ENCODE measurements at places on chromosomes 7 and 10.

GRCh38 chr7:70631718-70632117 is 500.2 kb upstream of the GALNT17 start:
- no peak for DNase-seq

DNA sequence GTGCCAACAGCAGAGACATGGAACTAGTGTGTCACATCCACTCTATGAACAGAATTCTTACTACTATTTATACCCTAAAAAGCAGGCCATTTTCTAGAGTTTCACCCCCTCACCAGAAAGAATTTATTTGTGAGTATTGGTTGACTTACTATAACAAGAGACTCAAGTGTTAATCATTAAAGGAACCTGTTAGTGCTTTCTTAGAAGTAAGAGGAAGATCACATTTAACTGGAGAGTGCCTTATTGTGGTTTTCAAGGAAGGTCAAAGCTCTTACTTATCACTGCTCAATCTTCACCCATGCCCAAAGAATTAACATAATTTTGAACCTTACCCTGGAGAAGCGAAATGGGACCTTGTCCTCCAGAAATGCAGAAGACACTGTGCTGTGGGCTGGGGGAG is 169.3 kb upstream of the PRSS1 start:
- no peak for DNase-seq

DNA sequence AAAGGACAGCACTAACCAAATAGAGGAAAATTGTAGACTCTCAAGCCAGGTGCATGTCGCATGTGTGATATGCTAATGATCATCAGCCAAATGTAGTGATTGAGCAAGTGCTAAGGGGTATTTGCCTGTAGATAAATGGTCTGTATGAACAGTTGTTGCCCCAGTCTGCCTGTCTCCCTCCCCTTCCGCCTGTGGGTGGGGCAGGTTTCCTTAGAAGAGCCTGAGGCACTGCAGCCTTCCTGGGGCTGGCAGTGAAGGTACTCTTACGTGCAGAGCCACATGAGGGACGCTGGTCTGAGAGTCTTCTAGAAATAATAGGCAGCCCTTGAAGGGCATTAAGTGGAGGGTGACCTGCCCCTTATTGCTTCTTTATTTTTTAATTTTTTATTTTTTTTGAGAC is 152.1 kb downstream of the SNX10 start:
- no peak for DNase-seq

GRCh38 chr10:1323951-1324350 is 267.8 kb downstream of the WDR37 start:
- DNase-seq = no peak

- no peak for DNase-seq
These were observed 46.6 kb upstream of the MKX start for GRCh38 chr10:27792216-27792615.

GRCh38 chr10:63759335-63759734 is 238.1 kb downstream of the REEP3 start:
- DNase-seq = no peak

DNA sequence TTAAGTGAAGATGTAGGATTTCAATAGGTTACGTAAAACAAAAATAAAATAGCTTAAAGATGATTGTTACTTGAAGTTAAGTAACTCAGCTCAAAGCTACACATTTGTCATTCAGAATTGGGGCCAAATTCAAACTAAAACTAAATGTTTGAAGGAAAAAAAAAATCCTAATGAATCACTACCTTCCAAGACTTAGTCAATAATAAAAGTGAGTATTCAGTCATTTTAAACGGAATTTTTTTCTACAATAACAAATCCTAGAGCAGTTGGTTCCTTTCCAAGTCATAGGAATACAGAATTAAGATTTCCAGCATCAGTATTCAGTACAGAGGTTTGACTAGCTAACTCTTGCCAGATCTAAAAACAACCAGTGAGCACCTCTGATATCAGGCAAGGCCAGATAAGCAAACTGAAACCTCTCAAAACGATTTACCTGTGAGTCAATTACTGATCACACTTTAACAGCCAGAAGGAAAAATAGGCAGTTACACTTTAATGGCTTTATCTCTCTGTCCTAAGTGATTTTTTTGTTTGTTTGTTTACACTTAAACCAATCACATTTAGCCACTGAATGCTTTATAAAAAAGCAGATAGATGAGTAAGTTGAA is 669.8 kb upstream of the ANKRD30A start:
- peak; percentile 47 for DNase-seq

GRCh38 chr10:7007600-7008190 is 403.1 kb downstream of the SFMBT2 start:
- no peak for DNase-seq

DNA sequence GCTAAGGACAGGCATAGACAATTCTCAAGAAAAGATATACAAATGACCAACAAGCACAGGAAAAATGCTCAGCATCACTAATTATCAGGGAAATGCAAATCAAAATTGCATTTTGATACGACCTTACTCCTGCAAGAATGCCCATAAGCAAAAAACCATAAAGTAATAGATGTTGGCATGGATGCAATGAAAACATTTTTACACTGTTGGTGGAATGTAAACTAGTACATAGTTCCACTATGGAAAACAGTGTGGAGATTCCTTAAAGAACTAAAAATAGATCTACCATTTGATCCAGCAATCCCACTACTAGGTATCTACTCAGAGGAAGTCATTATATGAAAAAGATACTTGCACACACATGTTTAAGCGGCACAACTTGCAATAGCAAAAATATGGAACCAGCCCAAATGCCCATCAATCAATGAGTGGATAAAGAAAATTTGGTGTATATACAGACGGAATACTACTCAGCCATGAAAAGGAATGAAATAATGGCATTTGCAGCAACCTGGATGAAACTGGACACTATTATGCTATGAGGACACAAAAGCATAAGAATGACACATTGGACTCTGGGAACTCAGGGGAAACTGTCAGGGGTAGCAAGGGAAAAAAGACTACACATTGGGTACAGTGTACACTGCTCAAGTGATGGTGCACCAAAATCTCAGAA is 59.3 kb downstream of the DGKI start:
- DNase-seq = no peak

DNA sequence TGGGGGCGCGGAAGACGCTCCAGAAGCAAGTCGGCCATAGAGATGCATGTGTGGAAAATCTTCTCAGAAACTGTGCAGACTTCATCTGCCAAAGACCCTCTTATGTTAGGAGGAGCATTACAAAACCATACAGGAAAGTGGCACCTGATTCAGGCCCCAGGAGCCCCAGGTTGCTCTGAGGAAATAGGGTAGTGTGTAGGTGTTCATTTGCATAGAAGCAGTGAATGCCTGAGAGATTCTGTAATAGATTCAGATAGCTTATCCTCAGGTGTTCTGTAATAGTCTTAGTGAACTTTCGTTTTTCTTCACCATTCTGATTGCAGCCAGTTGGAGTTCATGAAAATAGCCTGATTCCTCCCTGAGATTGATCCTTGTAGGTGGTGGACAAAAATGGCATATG is 106.4 kb upstream of the GJD4 start:
- no peak for DNase-seq

DNA sequence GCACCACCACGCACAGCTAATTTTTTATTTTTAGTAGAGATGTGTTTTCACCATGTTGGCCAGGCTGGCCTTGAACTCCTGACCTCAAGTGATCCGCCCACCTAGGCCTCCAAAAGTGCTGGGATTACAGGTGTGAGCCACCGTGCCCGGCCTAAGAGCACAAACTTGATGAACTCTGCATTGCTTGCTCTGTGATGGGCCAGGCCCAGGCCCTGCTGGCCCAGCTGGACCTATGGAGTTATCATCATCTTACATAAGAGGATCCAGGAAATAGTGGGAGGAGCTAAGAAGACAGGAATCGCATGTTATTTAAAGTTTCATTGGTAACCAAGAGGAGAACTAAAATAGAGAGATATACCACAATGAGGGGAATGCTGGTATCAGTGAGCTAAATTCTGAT is 86.9 kb downstream of the DAGLB start:
- DNase-seq = no peak

GRCh38 chr7:90923541-90923997 is 327.4 kb downstream of the CDK14 start:
- DNase-seq = no peak

DNA sequence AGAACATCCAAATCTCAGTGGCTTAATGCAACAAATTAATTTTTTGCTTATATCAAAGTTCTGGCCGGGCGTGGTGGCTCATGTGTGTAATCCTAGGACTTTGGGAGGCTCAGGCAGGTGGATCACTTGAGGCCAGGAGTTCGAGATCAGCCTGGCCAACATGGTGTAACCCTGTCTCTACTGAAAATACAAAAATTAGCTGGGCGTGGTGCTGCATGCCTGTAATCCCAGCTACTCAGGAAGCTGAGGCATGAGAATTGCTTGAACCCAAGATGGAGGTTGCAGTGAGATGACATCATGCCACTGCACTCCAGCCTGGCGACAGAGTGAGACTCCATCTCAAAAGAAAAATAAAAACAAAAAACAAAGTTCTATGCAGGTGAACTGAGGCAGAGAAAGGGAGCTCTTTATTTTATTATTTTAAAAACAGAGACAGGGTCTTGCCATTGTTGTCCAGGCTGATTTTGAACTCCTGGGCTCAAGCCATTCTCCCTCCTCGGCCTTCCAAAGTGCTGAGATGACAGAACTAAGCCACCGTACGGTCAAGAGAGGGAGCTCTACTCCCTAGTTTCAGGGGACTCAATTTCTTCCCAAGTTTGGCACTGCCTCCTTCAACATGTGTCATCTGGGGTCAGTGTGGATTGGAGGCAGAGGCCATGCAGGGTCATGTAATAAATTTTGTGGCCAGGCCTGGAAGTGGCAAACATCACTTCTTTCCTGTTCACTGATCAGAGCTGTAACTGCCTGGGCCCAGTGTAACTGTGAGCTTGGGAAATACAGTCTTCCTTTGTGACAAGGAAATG is 2.4 kb downstream of the ADCK2 start:
- DNase-seq = no peak

DNA sequence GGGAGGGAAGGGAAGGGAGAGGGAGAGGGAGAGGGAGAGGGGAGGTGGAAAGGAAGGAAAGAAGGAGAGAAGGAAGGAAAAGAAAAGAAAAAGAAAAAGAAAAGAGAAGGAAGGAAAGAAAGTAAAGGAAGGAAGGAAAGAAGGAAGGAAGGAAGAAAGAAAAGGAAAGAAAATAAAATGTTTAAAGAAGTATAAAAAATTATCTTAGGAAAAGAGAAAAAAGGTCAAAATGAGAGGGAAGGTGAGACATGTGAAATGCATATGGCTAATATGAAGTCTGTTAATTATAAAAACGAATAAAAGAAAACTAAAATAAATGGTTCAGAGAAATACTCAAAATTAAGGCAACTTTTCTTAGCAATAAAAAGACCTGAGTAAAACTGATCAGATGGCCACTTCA is 46.1 kb upstream of the ANLN start:
- no peak for DNase-seq

Data from foreskin keratinocyte (primary cell).